MG63 (cell line): ENCODE measurements at places on chromosomes 1 and 21. TPM values are rescaled to one million over a fixed set of nuclear protein-coding genes. Genes with fewer than 3 reads are reported as not detected.
A peak's percentile ranks its signal among the peaks of the same experiment; 100 is the strongest.

DNA sequence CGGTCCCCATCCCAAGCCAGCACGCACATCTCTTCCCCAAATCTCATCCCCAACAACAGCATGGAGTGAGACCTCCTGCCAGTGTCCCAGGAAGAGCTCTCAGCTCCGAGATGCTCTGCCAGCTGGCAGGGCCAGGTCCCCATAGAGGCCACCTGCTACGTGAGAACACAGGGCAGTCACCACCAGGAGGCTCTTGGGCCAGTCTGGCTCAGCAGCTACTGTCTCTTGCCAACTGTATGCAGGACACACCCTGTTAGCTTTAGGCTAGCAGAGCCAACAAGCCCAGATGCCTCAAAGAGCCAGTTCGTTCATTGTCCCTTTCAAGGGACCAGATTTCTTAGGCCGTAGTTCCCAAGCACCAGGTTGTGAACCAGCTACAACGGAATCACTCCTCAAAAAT is 36.9 kb downstream of the FBXO2 start:
- no peak for DNase-seq

DNA sequence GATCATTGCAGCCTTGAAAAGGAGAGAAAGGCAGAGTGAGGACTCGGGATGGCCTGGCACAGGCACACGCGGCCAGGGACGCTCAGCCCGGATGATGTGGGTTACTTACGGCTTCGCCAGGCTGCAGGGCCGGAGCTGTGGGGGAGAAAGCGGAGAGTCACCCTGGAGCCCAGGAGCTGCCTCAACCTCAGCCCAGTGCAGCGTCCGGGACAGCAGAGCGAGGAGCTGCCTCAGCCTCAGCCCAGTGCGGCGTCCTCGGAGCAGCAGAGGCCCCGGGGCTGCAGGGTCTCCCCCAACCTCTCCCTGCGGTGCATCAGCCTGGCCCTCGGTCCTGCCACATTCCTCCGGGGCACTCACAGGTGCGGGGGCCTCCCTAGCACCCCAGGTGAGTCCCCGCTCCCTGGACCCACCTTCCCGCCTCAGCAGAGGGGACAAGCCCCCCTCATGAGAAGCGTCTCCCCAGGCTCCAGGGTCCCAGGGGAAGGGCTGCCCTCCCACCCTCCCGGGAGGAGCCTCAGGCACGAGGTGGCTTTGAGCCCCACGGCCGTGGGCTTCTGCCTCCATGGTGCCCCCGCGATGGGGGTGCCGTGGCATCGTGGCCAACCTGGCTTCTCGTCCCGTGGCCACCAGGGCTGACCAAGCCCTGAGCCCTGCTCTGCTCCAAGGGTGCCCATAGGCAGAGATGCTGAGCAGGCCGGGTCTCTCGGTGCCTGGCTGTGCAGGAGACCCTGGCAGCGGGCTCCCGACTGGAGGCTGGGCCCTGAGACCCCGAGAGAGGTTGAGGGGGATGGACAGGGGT is 10.5 kb upstream of the RNF223 start:
- no peak for DNase-seq

GRCh38 chr1:64176659-64177058 is 26.8 kb upstream of the UBE2U start:
- DNase-seq = no peak

GRCh38 chr1:200415789-200416593 is 6.2 kb upstream of the ZNF281 start:
- peak; percentile 93 for DNase-seq

The ELOA gene
- total RNA-seq = 32.8 and 35.6 TPM in 2 replicates

- no peak for DNase-seq
Observed at GRCh38 chr21:42959728-42960127, 14.6 kb upstream of the PKNOX1 start.

The OR2G6 gene
- not detected in 2 replicates for total RNA-seq

The MMEL1 gene
- total RNA-seq = not detected in 2 replicates

GRCh38 chr1:81453367-81453703 is 347.4 kb upstream of the ADGRL2 start:
- DNase-seq = no peak

The IGSF3 gene
- 4.6 and 5.0 TPM in 2 replicates for total RNA-seq

DNA sequence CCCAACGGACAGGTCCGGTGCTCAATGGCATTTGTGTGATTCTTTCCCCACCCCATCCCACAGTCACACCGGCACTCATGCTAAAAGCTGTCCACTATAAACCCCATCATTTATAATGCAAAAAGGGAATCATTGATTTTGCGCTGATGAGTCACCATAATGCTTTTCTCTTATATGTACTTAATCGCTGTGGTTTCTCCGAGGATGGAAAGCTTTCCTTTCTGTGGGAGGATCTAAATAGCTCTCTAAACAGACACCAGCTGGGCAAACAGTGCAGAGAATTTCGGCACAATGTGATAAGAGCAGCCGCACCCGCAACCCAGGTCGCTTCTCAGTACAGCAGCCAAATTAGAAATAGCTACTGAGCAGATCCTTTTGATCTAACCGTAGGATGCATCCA is 85.6 kb downstream of the SETD4 start:
- no peak for DNase-seq

The TIE1 gene
- total RNA-seq = 0.20 TPM in 1 of 2 replicates, not detected in the other

- DNase-seq = no peak
Observed at GRCh38 chr1:55626326-55626725, 411.2 kb upstream of the USP24 start.

The NBPF6 gene
- total RNA-seq = 0.13 and 0.35 TPM in 2 replicates

DNA sequence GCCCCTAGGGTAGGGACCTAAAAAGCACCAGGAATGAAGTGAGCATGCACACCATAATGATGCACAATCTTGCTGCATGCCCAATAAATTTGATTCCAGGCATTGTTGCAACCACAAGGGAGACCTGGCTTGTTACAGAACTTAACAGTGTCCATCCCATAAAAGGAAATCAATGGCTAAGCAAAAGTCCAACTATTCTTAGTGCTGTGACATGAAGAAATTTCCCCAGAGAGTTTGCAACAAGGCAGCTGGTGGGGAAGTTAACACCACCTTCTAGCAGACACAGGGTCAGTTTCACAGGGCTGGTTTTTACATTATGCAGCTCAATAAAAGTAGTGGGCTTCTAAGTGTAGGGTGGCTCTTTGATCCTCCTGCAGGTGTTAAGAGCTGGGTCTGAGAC is 221.1 kb downstream of the KCNJ6 start:
- DNase-seq = no peak

The NPL gene
- 2.3 and 6.8 TPM in 2 replicates for total RNA-seq

GRCh38 chr1:1958071-1958541 is 39.0 kb upstream of the TMEM52 start:
- DNase-seq = no peak

DNA sequence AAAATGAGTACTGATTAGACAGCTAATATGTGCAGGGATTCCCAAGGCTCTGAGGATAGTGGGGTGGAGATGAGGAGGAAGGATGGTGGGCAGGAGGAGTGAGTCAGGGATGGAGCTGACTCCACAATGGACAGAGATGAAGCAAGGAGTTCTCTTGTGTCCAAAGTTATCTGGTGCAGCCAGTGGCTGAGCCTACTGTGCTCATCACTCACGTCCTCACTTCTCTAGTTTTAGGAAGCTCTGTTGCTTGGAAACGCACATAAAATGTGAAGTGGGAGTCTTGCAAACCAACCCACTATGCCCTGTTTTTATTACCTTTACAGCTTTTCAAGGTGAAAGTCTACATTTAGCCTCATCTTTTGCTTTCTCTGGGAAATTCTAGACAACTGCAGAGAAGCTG is 36.5 kb upstream of the SAMD13 start:
- DNase-seq = no peak

DNA sequence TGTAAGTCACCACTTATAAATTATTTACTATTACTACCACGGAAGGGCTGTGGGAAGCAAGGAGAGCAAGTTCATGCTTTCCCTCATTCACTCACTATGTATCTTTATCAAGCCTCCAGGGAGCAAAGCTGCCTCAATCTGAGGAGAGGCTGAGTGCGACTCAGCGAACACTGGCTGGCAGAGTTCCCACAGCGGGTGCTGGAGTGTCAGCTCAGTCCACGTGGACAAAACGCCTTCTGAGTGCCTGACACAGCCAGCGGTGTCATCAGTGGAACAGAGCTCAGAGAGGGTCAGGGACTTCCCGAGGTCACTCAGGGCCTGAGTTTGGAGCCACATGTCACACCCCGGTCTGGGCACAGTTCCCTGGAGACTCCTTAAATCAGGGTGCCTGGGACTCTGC is 16.9 kb downstream of the MATN1 start:
- peak; percentile 71 for DNase-seq

The SHISA4 gene
- 13.6 and 28.8 TPM in 2 replicates for total RNA-seq

GRCh38 chr1:168687816-168688215 is 41.2 kb downstream of the DPT start:
- no peak for DNase-seq

GRCh38 chr1:109083923-109084322 is 6.6 kb upstream of the TMEM167B start:
- DNase-seq = no peak

The ARF1 gene
- total RNA-seq = 324 and 413 TPM in 2 replicates

The RAB3B gene
- 0.53 and 0.81 TPM in 2 replicates for total RNA-seq

DNA sequence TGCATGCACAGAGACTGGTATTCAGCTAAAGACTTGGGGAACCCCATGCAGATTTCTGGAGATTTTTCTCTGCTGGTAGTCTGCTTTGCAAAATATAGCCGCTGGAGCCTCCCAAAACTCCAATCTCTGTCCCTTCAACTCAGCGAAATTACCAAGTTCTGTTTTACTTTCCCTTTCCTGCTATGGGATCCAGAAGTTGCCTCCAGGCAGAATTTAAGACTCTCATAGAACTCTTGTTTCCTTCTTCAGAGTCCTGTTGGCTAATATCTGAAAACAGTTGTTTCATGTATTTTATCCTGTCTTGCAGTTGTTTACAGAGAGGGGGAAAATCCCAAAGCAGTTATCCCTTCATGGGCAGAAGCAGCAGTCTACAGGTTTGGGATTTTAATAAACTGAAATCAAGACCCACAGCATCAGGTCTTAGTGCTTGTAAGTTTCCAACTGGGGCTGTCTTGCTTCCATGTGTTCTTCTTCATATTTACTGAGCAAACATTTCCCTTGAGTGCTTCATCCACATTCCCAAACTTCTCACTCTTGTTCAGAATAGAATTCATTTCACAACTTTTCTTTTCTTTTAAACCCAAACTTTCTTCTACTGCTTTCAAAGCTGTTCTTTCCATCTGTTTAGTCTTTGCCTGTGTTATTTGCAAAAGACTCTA is 221.3 kb upstream of the DMRTA2 start:
- no peak for DNase-seq

- peak; percentile 5 for DNase-seq
Observed at GRCh38 chr1:117295001-117295400, 72.2 kb upstream of the MAN1A2 start.

GRCh38 chr1:200872446-200873115 is at the start of gene GPR25:
GPR25 (plus strand) TSS chr1:200872981; CDS start chr1:200873038, 57 bp downstream.
- no peak for DNase-seq

GRCh38 chr1:197825541-197825940 is 50.3 kb upstream of the DENND1B start:
- no peak for DNase-seq

- DNase-seq = no peak
Observed at GRCh38 chr1:112687785-112688496, 13.5 kb downstream of the MOV10 start.

The HFM1 gene
- 0.07 TPM in 1 of 2 replicates, not detected in the other for total RNA-seq

DNA sequence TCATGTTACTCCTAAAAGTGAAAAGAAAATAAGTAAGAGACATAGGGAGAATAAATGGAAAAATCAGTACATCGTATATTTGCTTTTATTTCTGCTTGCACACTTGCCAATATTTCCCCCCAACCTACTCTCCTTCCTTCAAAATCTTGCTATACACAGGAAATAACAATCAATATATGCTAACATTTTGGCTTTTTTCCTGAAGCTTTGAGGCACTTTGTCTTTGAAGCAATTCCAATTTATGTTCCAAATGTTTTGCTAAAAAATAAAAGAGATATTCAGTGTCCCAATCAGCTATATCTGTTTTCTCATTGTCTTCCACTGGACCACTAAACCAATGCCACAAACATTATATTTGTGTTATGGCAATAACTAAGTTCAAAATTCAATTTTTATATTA is 184.0 kb upstream of the NEGR1 start:
- no peak for DNase-seq

DNA sequence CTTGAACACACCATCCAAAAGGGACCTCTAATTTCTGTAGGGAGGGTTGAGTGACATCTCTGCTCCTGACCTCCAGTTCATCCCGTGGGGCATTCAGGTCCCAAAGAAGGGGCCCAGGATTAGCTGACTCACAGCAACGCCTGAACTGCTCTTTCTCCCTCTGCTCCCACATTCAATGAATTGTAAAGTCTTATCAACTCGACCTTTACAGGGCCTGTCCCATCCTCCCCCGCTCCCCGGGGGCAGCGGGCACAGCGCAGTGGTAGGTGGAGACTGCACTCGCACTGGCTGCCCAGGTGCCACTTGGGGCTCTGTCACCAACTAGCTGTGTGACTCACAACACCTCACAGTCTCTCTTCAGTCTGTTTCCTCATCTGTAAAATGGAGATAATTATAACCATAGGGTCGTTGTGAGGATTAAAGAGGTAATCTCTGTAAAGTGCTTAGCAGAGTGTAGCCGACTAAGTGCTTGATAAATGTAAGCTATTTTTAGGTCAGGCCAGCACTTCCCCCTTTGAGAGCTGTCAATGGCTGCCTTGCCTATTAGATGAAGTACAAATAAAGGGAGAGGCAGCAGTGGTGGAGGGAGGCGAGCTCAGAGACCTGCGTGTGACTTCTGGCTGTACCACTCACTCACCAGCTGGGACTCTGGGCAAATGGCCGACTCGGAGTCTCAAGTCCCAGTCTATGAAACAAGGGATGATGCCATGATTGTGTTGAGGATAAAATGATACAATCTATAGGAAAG is 637 bp upstream of the MYBPHL start:
- no peak for DNase-seq

DNA sequence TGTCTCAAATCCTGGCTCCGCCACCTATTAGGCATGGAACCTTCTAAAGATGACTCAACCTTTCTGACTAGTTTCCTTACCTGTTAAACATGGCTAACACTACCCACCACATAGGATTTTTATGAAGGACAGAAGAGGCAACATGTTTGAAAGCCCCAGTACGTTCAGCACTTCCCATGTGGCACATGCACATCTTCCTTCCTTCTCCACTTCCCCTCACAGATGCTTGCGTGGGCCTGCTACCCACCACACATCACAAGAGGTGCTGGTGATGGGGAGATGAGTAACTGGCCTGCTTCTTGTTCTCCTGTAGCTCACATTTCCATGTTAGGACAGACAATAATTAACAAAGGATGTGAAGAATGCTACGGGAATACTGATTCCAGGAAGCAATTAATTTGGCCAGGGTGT is 7.1 kb downstream of the ZBTB21 start:
- no peak for DNase-seq

The VANGL2 gene
- total RNA-seq = not detected in 2 replicates

GRCh38 chr1:5711079-5711478 is 281.1 kb downstream of the NPHP4 start:
- no peak for DNase-seq

The MMP23B gene
- 1.6 TPM in 1 of 2 replicates, not detected in the other for total RNA-seq

GRCh38 chr1:12480748-12481362 is 137.2 kb downstream of the DHRS3 start:
- DNase-seq = peak; percentile 77

GRCh38 chr1:229287267-229287666 is 16.4 kb downstream of the RAB4A start:
- DNase-seq = peak; percentile 32

The KCNT2 gene
- 0.07 and 0.94 TPM in 2 replicates for total RNA-seq

The KIAA1614 gene
- total RNA-seq = 3.9 and 13.8 TPM in 2 replicates

- peak; percentile 48 for DNase-seq
Observed at GRCh38 chr1:211698161-211699026, 23.0 kb upstream of the NEK2 start.

- DNase-seq = no peak
Observed at GRCh38 chr1:46549697-46550681, 1.5 kb downstream of the KNCN start.

GRCh38 chr1:93304716-93305138 is 41.0 kb upstream of the DR1 start:
- peak; percentile 12 for DNase-seq

The TAS1R3 gene
- total RNA-seq = not detected in 2 replicates

The CFHR5 gene
- total RNA-seq = not detected in 2 replicates
